ENCODE measurements at places on chromosomes 3 and 15.

- no peak for DNase-seq
Observed at GRCh38 chr3:15185404-15185803, 20.6 kb upstream of the CAPN7 start.

GRCh38 chr3:176275113-176275512 is 922.2 kb downstream of the TBL1XR1 start:
- no peak for DNase-seq

- no peak for DNase-seq
Observed at GRCh38 chr3:16838561-16838960, 46.2 kb upstream of the PLCL2 start.

GRCh38 chr3:144809380-144809779 is 837.8 kb downstream of the DIPK2A start:
- DNase-seq = no peak

DNA sequence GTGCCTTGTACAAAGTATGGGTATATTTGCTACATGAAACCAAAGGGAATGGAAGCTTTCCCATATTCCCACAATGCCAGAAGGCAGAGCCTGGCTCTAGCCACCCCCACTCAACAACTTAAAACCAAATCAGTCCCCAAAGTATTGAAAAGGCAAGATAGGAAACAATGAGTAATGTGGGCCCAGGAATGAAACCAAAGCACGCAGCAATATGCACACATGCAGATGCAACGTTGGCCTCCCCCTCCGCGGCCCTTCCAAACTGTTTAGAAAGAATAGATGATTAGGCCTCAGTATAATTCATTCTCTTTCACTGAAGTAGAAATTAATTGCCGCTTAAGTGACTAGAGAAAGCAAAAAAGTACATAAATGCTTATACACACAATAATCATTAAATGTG is 59.1 kb downstream of the THRB start:
- DNase-seq = no peak

Measured in urinary bladder (tissue), 4 donors.